ENCODE measurements at places on chromosomes 4 and X.

GRCh38 chr4:154727540-154727939 is 16.3 kb upstream of the LRAT start:
- DNase-seq = no peak

DNA sequence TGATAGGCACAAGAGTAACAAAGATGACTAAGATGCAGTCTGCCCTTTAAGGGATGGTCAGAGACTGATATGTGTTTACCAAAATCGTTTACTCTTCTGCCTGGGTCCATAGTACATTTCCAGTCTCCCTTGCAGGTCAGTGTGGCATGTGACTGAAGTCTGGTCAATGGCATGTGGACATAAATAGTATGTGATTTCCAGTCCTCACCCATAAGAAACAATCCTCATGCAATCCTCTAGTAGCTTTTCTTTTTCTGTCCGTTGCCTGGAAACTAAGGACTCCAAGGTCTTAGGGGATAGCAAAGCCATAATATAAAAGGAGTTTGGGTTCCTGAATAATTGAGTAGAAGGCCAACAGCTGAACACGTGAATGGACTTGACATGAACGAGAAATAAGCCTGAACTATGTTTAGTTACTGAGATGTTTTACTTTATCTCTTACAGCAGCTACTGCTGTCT is 1.1 kb downstream of the SLC9B2 start:
- DNase-seq = no peak

DNA sequence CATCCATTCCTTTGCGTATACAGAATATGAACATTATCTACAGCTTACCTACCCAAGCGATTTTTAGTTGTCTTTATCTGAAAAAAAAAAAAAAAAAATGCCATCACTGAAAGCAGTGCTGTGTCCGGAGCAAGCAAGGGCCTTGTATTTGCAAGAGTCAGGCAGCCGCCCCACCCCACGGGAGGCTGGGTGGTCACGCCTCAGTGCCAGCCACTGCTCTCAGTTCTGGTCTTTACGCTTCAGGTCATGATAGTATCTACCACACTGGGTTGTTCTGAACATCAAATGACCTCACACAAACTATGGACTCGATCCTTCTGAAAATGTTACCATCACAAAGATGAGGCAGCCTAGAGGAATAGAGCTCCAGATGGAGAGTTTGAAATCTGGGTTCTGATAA is 62.7 kb upstream of the HELT start:
- DNase-seq = no peak

DNA sequence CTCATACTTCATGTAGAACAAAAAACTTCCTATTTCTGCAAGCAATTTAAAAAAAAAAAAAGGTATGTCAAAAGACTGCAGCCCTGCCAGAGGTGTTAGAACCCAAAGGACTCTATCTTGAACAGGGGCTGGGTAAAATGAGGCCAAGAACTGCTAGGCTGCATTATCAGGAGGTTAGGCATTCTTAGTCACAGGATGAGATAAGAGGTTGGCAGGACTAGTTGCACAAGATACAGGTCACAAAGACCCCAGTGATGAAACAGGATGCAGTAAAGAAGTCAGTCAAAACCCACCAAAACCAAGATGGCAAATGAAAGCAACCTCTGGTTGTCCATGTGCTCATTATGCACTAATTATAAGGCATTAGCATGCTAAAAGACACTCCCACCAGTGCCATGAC is 104.1 kb downstream of the ANOS1 start:
- no peak for DNase-seq

DNA sequence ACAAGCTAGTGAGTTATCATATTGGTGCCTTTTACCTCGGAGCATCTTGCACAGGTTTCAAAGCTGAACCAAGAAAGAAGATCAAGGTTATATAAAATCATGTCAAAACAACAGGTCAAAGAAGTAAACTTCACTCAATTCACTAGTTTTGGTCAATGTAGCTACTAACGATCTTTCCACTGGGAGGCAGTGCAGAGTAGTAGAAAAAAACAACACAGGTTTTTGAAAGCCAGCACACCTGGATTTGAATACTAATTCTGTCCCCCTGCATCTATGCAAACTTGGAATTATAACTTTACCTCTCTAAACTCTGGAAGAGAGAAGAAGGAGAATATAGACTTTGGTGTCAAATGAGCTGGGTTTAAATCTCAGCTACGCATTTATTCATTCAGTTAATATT is 266.1 kb downstream of the GRIA3 start:
- DNase-seq = no peak

- DNase-seq = no peak
These were observed 94.0 kb upstream of the TBL1X start for GRCh38 chrX:9370893-9371292.

DNA sequence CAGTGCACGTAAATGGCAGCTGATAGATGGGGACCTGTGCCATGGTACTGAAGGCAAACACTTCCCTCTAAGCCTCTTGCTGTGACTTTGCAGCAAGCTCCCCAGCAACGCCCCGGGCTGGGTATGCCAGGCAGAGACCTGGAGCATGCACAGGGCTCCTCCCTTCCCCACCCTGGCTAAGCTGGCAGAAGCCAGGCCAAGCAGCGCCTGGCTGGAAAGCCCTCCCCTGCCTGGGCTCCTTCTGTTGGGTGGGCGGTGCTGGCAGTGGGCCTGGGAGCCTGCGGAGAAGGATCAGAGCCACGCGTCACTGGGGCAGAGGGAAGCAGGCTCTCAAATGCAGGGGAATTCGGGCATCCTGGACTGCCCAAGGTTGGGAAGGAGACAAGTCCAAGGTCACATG is 3.6 kb downstream of the ATP2B3 start:
- DNase-seq = no peak

- no peak for DNase-seq
These were observed 927.1 kb downstream of the C4orf33 start for GRCh38 chr4:130023088-130023487.

- no peak for DNase-seq
These were observed 90.9 kb upstream of the BANK1 start for GRCh38 chr4:101699441-101700124.

DNA sequence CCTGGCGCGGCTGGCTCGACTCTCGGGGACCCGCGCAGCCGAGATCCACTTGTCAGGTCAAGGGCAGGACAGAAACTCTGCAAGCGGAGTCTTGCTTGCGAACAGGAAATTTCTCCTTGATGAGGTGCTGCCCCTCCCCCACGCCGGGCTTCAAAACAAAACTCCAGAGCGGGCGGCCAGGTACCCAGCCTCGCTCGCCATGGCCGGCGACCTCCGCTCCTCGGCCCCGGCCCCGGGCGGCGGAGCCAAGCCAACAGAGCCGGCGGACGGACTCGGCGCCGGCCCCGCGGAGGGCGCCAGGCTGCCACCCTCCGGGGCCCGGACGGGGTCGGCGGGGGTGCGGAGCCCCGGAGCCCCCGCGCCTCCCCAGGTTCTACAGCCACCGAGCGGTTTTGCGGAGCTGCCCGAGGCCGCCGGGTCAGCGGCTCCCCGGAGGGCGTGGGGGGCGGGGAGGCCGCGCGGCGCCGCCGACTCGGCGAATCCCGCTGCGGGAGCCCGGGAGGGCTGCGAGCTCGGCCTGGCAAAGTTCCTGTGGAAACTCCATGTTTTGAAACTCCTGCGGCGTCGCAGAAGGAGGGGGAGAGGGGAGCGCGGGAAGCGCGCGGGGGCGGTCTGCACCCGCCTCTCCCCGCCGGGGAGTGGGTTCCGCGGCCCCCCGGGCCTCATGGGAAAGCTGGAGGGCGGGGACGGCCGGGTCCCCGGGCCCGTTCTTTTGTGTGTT is 11.7 kb upstream of the BCOR start:
- no peak for DNase-seq

GRCh38 chrX:68832516-68833447 is 4.0 kb downstream of the EFNB1 start:
- no peak for DNase-seq

- no peak for DNase-seq
These were observed 467.0 kb downstream of the STIM2 start for GRCh38 chr4:27327421-27328181.

GRCh38 chr4:13548059-13548983 is 4.0 kb upstream of the NKX3-2 start:
- DNase-seq = no peak

DNA sequence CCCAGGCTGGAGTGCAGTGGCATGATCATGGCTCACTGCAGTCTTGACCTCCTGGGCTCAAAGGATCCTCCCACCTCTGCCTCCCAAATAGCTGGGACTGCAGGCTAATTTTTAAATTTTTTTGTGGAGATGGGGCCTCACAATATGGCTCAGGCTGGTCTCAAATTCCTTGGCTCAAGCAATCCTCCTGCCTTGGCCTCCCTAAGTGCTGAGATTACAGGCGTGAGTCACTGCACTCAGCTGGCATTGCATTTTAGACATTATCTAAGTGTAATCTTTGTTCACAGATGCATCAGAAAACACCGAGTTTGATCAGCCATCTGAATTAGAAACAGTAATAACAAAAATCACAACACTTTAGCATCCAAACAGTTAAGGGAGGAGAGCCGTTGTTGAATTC is 53.4 kb upstream of the CBR4 start:
- DNase-seq = no peak

GRCh38 chr4:145414841-145415240 is 66.8 kb upstream of the SMAD1 start:
- no peak for DNase-seq

GRCh38 chrX:154091678-154092077 is 5.8 kb downstream of the MECP2 start:
- no peak for DNase-seq

- no peak for DNase-seq
These were observed 1008.5 kb upstream of the LCORL start for GRCh38 chr4:19030048-19030447.

GRCh38 chr4:7608046-7608445 is 173.3 kb upstream of the PSAPL1 start:
- no peak for DNase-seq

All from urinary bladder (tissue), 4 donors.